ENCODE measurements at places on chromosomes 11 and 22.

GRCh38 chr11:76577921-76578653 lies 92.5 kb downstream of the LRRC32 start:
- no peak for DNase-seq

DNA sequence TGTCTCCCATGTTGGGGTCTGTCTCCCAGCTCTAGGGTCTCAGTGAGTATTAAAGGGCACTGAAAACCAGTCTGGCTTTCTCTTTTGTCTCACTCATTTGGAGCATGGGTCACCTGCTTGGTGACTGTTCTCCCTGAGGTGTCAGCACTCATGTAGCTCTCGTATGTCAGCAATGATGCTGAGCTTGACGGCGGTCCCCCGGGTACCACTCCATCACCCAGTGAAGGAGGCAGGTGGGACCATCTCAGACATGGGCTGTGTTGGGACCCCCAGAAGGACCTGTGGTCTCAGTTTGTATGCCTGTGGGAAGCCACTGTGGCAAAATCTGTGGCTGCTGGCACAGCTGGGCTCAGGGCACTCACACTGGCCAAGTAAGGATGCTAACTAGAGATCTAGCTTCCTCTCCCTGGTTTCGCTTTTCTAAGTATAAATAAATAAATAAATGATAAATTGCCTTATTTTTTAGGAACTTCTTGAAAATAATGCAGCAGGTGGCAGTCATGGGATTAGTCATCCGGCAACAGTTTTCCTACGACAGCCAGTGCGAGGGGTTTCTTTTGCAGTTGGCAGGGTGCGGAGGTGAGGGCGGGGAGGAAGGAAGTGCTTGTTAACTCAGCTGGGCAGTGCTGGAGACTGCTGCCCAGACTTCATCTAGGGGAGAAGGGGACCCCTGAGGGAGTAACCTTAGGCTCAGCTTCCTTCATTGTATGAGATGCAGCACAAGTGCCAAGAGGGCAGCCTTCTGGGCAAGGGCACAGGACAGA lies 48.8 kb downstream of the OSBP2 start:
- DNase-seq: peak; percentile 38

DNA sequence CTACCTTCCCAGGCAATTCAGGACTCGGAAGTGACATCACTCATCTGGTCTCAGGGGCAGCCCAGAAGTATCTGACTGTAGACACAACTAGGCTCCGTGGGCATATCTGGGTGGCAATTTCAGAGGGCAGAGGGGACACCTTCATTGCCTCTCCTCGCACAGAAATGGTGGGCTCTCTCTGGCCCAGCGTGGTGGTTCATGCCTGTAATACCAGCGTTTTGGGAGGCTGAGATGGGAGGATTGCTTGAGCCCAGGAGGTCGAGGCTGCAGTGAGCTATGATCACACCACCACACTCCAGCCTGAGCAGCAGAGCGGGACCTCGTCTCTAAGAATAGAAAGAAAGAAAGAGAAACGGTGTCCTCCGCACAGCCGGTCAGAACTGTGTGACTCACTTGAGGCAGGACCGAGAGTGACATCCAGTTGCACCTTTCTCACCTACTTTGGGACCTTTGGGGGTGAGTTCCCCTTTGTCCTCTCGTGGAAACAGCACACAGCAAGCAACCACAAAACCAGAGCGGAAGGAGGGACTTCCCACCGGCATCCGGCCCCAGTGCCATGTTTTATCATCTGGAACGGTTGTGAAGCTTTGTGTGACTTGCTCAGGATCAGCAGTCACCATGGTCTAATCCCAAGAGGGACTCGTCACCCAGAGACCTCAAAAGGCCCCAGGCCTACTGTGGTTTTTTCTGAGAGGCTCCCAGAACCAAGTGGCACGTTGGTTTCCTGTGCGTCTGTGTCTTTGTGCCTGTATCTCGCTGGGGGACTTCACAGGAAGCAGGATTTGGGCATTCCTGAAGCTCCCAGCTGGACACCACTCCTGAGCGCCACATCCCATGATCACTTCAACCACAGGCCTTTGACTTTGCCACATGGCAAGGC lies 38.4 kb upstream of the EMID1 start:
- peak; percentile 85 for DNase-seq

DNA sequence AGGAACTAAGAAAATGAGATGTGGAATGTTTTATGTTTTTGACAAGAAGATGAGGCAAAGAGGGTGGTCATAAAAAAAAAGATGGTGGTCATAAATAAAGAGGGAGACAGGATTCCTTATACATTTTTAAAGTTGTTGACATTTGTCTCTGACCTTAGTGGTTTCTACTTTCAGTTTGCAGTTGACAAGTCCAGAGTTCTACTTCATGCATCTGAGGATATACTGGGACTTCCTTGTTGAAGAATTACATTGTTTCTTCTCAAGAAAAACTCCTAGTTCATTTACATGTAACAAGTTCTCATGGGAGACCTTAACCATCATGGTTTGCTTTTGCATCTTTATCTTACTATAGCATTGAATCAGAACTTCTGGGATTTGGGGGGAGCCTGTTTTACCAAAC lies 1.2 kb downstream of the OR6X1 start:
- no peak for DNase-seq

DNA sequence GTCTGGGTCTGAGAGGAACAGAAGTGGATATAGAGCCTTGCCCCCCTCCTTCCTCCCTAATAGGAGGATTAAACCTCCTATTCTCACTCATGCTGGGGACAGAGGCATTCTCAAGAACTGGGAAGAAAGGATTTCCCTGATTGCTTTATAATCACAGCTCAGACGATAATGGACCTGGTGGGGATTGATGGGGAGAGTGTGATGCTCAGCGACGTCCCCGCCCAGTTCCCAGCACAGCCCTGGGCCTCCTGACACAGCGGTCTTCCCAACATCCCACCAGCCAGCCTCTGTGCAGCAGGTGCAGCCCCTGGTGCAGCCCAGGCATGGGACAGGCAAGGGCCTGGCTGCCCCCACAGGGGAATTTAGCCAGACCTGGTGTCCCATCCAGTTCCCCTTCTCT lies 28.4 kb downstream of the TRIM29 start:
- no peak for DNase-seq

DNA sequence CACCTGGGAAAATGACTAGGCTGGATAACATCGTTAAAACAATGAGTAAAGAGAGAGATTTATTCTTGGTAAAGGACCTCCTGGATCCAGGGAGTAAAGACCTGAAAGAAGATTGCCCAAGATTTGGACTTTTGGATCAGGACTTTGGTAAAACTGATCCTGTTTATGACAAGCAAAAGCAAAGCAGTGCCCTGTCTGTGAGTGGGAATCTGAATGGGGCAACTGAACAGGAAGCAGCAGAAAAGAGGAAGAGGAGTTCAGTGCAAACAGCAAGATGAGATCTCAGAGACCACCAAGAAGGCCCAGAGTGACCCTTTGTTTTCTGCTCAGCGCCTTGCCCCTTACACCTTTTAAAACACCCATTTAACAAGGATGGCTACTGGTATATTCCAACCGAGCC lies 122.0 kb downstream of the VPREB1 start:
- peak; percentile 40 for DNase-seq

GRCh38 chr22:49614966-49615965 lies 212.4 kb downstream of the BRD1 start:
- DNase-seq: no peak

DNA sequence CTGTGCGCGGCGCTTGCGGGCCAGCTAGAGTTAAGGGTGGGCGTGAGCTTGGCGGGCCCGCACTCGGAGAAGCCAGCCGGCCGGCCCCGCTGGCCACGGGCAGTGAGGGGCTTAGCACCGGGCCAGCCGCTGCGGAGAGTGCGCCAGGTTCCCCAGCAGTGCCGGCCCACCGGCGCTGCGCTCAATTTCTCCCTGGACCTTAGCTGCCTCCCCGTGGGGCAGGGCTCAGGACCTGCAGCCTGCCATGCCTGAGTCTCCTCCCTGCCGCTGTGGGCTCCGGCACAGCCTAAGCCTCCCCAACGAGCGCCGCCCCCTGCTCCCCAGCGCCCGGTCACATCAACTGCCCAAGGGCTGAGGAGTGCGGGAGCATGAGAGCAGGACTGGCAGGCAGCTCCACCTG lies 5.2 kb upstream of the PES1 start:
- DNase-seq: no peak
